Frontal cortex (tissue), 4 donors: ENCODE measurements at places on chromosomes 5 and 9. TPM values are rescaled to one million over a fixed set of nuclear protein-coding genes. Genes with fewer than 3 reads are reported as not detected.

Gene GMCL2
- total RNA-seq, result not detected

DNA sequence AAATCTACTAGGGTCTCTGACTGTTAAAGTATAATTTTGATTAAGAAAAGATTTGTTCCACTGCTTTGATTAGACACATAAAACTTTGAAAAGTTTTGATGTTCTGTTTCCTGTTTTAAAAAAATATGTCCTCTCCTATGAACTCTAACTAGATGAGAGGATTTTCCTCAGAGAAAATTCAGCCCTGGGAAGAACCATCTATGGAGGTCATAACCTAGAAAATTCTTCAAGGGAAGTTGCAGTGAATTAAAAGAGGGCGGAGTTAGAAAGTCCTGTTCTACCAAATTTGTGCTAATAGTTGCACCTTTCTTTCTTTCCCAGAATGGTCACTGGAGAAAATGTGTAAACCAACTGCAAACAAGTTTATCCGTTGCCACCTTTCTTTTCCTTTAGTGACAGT is 27.7 kb downstream of the PIK3R1 start:
- DNase-seq, result no peak

Gene ST8SIA4
- 76.2 TPM for total RNA-seq

Gene PCDHA3
- total RNA-seq, result 16.3 TPM

DNA sequence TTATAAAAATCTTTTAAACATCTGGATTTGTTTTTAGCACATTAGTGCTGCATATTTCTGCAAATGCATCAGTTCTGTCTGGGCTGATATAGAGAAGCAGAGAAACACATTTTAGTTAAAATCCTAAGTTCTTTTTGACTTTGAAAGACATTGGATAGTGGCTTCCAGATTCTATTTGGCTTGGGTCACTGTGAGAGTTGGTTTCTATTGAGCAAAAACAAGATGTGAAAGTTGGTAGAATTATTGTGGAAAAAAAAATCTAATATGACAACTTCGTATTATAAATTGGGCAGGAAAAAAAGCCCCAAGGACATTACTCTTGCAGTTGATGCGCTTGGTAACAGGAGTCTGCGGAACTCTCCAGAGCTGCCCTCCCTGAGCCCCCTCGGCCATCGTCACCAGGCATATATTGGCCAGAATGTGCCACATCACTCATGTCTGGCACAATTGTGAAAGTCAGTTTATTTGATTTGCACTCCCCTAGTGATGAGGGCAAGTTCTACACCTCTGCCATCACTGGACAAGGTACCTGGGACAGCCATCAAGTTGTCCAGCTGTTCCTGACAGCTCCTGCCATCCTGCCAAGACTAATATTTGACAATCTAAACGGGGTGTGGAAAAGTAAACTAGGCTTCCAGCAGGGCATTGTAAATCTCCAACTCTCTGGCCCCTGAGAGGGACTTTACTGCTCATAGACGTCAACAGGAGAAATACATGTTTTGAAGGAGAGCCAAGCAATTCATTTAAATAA is 334.5 kb downstream of the TENT4A start:
- no peak for DNase-seq
